ENCODE measurements at places on chromosomes 1 and 21.

DNA sequence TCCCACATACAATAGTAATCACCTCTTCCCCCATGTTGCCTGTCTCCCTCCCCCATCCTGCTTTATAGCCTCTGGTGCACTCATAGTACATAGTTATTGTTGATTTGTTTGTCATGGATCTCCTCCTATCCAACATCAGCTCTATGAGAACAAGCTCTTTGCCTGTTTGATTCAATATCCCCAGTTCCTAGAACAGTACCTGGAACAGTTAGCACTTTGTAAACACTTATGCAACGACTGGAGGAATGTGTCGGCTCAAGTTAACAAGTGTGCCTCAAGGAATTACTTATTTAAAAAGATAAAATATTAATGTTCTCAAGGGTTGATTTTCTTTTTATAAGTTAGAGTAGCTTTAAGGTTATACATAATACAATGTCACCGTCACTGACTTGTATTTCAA, 271.6 kb upstream of the KAZN start:
- no peak for DNase-seq

DNA sequence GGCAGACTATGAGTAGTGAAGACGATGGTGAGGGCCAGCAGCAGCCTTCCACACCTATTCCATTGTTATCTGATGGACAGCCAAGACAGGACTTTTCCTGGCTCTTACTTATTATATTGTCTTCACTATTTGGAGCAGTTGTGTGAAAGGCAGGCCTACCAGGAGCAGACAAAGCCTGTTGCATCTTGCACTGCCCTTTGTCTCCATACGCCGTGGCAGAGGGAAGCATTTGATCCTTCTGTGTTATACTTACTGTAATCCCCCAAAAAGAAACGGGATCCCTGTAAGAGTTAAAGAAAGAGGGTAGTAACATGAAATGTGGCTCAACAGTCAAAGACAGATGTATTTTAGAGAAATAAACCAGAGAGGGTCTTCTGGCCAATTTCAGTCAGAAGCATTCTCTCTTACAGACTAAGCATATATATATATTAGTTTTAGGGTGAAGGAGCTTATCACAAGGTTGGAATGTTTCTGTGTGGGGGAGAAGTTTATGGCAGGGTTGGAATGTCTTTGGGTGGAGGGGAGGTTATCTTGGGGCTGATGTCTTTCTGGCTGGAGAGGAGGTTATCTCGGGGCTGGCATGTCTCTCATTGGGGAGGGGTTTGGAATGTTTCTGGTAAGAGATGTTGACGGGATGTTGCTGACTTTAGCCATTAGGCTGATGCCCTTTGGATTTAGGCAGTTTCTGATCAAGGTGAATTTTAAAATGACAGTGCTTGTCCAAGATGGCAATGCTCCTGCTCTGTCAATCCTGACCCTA, 23.4 kb upstream of the HSD3B1 start:
- DNase-seq = no peak

DNA sequence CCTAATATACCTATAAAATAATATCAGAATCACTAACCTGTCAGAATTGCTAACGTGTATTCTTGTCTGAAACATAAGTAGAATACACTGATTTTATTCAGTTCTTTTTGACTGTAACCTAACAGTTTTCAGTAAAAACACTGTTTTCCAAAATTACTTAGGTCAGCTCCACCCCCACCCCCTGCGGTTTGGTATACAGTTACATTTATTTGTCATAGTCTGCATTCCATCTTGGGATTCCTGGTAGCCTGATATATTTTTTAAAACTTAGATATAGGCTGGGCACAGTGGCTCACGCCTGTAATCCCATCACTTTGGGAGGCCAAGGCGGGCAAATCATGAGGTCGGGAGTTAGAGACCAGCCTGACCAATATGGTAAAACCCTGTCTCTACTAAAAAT, 19.8 kb upstream of the ABCD3 start:
- DNase-seq = no peak

- no peak for DNase-seq
Measured at GRCh38 chr21:26844258-26845065, 747 bp downstream of the ADAMTS1 start.

GRCh38 chr1:207868251-207868773, 42.6 kb downstream of the CD34 start:
- DNase-seq = peak; percentile 28

GRCh38 chr1:116906812-116907211, 2.9 kb upstream of the PTGFRN start:
- DNase-seq = no peak

DNA sequence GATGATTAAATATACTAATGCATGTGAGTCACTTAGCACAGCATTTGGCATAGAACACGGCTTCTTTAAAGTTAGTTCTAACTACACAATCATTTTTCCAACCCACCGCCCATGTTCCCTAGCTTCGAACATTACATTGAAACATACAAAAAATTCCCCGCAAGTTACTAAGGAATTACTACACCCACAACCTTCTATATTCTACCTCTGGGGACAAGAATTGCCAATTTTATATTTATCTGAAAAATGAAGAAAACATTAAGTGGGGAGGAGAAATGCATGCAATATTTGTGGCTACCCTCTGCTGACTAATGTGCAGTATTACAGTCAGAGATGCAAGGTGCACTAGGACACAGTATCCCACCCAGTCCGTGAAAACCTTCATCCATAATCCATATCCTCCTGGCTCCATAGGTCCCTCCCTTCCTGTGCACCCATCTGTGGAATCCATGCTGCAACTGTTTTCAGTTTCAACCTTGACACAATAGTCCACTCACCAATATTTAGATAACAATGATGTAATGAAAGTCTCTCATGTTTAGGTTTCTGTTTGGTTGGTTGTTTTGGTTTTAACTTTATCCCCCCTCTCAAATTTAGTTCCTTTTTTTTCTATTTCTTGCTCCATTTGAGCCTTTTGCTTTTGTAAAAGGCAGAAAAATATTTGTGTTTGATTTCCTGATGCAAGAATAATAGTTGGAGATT, 31.6 kb downstream of the RGS5 start:
- no peak for DNase-seq

DNA sequence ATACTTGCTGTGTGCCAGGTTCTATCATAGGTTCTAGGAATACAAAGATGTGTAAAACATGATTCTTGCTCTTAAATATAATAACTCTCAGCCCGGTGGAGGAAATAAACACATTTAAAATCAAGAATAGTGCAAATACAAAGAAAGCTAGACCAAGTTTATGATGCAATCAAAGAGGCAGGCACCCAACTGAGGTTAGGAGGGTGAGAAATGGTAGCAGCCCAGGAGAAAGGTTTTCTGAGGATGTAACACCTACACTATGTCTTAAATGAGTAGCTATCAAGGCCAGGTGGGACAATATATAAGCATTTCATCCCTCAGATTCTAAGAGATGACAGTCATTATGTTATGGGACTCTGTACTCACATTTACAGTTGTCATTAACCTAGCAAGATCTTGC, 9.7 kb upstream of the PIGC start:
- DNase-seq = no peak

DNA sequence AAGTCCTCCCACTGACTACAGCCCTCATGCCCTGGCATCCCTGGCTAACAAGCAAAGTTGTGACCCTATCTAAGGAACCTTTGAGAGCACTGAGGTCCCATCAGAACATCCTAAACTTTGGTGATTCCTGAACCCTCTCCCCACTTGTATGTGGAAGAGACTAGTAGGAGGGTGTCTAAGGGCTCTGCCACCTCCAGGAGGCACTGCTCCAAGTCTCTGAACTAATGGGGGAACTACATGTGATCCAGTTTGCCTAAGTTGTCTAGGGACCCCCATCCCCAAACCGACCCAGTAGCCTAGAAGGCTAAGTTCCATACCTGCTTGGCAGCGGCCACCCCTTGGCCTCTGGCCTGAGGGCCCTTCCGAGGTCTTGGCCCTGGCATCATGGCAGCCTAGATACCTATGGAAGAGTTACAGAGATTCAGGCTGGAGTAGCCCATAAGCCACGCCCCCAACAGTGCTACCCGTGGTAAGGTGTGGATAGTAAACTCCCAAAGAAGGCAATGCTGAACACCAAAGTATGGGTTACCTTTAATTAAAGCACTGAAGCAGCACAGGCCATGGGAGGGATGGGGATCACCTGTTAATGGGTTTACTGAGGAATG, 1.7 kb downstream of the CC2D1B start:
- DNase-seq = no peak

DNA sequence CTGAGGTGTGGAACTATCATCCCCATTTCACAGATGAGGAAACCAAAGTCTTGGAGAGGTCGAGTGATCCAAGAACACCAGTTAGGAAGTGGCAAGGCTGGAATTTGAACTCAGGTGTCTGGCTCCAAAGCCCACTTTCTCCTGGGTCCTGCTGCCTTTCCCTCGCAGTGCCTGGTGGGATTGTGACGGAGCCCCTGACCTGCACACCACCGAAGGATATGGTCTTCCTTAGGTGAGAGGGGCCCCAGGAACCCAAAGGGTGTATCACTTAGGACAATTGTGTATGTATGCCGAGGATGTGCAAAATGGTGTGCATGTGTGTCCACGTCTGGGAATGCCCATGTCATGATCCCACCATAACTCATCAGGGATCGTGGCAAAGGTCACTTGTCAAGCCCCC, 392.7 kb downstream of the MATN1 start:
- DNase-seq = no peak

- no peak for DNase-seq
Measured at GRCh38 chr1:17551755-17552234, 12.3 kb downstream of the ARHGEF10L start.

DNA sequence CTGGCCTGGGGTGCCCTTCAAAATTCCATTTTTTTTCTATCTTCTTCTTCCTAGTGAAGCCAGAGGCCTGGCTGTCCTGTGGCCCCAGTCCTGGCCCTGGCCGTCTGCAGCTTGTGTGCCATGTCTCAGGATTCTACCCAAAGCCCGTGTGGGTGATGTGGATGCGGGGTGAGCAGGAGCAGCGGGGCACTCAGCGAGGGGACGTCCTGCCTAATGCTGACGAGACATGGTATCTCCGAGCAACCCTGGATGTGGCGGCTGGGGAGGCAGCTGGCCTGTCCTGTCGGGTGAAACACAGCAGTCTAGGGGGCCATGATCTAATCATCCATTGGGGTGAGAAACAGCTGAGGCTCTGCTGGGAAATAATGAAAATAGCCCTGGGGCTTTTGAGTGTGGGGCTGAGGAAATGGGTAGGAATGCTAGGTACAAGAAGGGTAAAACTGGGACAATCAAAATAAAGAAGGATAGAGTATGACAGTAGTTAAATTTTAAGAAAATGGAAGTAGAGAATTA, 2.1 kb downstream of the CD1E start:
- DNase-seq = no peak

- DNase-seq = peak; percentile 53
Measured at GRCh38 chr1:200354243-200354642, 55.6 kb downstream of the ZNF281 start.

- no peak for DNase-seq
Measured at GRCh38 chr1:181603735-181604410, 120.6 kb downstream of the CACNA1E start.

- DNase-seq = no peak
Measured at GRCh38 chr1:23444104-23444533, 19.6 kb upstream of the TCEA3 start.

GRCh38 chr1:187001198-187001889, 172.6 kb downstream of the PLA2G4A start:
- DNase-seq = no peak

GRCh38 chr1:9235096-9235459, 504 bp downstream of the H6PD start:
- no peak for DNase-seq

- no peak for DNase-seq
Measured at GRCh38 chr1:241902391-241903065, 54.5 kb downstream of the EXO1 start.

- no peak for DNase-seq
Measured at GRCh38 chr1:168343566-168343965, 62.9 kb downstream of the TBX19 start.

DNA sequence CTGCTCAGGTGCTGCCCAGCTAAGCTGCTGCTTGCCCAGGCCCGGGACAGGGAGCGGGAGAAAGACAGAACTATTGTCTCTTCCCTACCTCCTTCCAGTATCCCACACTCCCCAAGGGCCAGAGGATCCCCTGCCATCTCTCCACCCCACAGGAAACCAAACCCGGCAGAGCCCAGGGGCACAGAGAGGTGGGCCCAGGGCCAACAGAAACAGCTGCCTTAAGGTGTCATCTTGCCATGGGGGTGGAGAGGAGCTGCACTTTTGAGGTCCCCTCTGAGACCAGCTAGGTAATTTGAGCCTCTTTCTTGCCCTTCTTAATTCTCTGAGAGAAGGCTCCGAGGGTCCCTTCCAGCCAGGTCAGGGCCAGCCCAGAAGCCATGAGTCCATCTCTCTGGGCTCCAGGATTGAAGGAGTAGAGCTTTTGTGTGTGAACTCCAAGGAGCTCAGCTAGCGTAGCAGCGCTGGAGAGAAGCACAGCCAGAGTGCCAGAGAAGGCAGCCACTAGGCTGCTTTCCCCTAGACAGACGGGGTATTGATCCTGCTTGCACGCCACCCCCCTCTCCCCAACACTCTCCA, 9.7 kb upstream of the GPR61 start:
- no peak for DNase-seq

GRCh38 chr1:220294846-220295301, 22.6 kb upstream of the RAB3GAP2 start:
- DNase-seq = no peak

GRCh38 chr1:196271212-196271947, 336.9 kb downstream of the KCNT2 start:
- DNase-seq = no peak

- no peak for DNase-seq
Measured at GRCh38 chr1:203626910-203627246, 246 bp downstream of the ATP2B4 start.

DNA sequence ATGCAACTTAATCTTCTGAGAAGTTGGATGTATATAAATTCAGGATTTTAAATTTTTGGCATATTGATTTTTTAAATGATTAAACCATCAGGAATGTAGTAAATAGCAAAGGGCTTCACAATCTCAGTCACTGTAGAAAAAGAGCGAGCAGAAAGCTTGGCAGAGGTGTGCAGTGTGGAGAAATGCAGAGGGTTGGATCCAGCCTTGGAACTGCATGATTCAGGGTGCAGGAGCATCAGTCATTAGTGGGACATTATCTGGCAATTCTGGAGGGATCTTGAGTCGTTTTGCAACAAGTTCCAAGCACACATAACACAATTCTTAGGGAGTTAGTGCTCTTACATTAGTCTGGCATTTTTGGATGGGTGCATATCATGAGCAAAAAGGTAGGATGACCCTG, 267.9 kb downstream of the PLA2G4A start:
- no peak for DNase-seq

- DNase-seq = no peak
Measured at GRCh38 chr1:102472520-102472919, 475.8 kb upstream of the OLFM3 start.

DNA sequence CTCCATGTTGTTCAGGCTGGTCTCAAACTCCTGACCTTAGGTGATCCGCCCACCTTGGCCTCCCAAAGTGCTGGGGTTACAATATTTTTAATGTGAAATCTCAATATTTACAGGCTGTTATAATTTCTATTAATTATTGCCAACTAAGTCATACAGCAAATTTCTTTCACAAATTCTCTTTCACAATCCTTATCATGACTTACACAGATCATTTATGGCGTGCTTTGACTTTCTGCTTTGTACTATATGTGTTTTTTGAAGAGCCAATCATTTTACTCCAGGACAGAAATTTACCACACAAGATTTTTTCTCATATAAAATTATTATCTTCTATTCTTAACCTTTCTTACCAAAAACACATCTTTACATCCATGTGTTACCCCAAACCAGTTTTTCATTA, 1729.9 kb downstream of the NCAM2 start:
- DNase-seq = no peak

GRCh38 chr1:185578293-185578692, 155.9 kb upstream of the HMCN1 start:
- no peak for DNase-seq

Data from GM06990 (cell line).